ENCODE measurements at places on chromosomes 1 and 21. TPM values are rescaled to one million over a fixed set of nuclear protein-coding genes. Genes with fewer than 3 reads are reported as not detected.

GRCh38 chr1:6634371-6635052 lies 9.8 kb downstream of the THAP3 start:
- DNase-seq: peak; percentile 48

The NUAK2 gene
- 12.1 TPM for total RNA-seq

GRCh38 chr1:86466986-86467385 lies 1.7 kb upstream of the CLCA1 start:
- DNase-seq: no peak

DNA sequence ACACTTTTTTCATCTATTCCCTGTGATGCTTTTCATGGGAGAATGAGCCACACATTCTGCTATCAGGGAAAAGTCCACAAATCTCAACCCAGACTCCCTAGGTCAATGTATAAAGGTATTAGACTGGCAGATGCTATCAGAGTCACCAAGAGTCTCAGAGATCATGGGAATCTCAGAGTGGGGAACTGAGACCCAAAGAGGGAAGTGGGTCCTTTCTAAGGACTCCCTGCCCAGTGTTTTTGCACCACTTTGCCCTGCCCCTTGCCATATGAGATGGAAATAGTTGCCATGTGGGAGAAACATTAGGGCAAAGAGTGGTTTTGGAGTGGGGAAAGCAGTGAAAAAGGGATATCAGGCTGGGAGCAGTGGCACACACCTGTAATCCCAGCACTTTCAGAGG lies 19.1 kb upstream of the AZIN2 start:
- no peak for DNase-seq

The LIPI gene
- total RNA-seq: not detected

- DNase-seq: no peak
Measured at GRCh38 chr21:36990508-36991205, 15.8 kb upstream of the RIPPLY3 start.

DNA sequence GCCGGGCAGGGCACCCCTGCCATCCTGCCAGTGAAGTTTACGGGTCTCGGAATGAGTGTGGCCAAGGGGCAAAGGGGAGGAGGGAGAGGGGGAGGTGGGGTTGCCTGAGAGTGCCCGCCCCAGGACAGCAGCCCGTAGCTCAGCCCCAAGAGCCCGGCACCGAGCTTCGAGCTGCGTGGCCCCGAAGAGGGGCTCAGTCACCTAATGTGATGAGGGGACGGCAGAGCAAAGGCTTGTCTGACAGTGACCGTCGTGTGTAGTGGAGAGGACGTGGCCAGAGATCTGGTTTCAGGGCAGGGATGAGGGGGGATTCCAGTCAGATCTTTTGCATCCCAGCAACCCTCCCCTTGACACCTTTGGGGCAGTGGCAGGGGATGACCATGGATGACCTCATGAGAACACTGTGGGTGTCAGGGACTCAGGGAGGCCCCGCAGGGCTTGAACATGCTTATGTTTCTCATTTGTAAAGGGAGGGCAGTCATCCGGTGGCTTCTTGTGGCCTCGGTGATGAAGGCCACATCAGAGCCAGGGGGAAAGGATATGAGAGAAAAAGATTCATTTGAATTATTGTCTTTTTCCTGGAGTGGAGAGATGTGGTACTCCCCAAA lies 1.1 kb upstream of the TRPM2 start:
- no peak for DNase-seq

DNA sequence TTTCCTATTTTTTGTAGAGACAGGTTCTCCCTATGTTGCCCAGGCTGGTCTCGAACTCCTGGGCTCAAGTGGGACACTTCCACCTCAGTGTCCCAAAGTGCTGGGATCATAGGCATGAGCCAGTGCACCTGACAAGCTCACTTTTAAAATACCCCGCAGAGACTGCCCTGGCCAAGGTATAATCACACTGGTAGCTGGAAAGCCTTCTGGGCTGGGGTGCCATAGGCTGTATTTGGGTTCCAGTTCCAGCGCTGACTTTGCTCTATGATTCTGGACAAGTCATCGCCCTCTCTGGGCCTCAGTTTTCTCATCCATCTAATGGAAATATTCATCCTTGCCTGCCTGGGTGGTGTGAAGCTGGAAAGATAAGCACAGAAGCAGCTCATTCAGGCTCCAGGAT lies 10.4 kb downstream of the LDLRAD1 start:
- DNase-seq: no peak

The PAQR6 gene
- 0.43 TPM for total RNA-seq

DNA sequence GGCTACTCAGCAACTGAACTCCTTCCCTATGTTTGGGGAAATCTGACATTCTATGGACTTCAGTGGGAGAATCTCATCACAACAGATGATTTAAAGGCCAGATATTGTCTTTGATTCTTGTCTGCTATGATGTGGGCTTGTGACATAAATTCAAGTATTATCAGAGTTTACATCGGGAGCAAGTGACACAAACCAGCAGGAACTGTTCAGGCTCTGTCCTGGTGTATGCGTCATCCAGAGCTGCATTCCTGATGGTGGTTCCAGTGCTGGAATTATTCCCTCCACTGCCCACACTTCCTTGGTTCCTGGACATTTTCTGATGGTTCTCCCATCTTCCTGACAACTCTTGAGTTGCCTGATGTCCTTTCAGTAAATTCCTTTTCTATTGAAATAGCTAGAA lies 10.8 kb upstream of the LSM10 start:
- DNase-seq: peak; percentile 74

DNA sequence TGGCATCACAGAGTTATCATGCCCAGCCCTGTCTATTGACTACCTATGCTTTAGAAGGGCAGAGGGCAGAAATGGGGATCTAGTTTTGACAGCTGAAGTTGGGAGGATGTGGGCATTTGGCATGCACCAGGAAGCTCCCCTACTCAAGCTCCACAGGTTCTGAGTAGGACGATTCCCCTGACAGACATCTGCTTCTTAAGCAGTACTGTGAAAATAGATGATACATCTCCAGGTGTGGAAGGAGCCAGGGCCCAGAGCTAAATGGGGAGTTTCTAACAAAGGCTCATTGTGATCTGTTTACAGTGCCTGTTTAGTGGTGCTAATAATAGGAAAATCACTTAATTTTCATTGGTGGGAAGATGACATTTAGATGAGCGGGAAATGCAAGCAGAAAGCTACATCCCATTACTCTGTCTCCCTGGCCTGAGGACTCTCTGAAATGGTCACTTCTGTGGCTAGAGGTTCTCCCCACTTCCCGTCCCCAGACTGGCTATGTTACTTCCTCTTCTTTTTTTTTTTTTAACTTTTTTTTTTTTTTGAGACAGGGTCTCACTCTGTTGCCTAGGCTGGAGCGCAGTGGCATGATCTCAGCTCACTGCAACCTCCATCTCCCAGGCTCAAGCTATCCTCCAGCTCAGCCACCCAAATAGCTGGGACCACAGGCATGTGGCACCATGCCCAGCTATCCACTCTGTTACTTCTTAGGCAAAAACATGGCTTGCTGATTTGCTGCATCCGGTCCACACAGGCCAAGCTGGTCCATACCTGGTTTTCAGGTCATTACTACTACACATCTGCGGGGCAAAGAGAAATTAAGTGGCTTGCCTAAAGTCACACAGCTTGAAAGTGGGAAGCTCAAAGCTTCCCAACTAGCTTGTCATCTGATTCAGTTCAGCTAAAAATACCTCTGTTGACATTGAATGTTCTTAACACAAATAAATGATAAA lies 23.2 kb upstream of the CNIH3 start:
- DNase-seq: peak; percentile 88

The SPRR1A gene
- total RNA-seq: not detected

DNA sequence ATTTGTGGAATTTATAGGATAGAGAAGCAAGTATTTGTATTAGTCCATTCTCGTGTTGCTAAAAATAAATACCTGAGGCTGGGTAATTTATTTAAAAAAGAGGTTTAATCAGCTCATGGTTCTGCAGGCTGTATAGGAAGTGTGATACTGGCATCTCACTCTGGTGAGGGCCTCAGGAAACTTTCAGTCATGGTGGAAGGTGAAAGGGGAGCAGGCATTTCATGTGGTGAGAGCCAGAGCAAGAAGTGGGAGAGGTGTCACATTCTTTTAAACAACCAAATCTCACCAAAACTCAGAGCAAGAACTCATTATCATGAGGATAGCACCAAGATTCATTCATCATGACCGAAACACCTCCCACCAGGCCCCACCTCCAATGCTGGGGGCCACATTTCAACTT lies 18.1 kb downstream of the SDCCAG8 start:
- DNase-seq: no peak

The RGSL1 gene
- total RNA-seq: not detected

- DNase-seq: no peak
Measured at GRCh38 chr1:43973981-43974442, 748 bp upstream of the ATP6V0B start.

DNA sequence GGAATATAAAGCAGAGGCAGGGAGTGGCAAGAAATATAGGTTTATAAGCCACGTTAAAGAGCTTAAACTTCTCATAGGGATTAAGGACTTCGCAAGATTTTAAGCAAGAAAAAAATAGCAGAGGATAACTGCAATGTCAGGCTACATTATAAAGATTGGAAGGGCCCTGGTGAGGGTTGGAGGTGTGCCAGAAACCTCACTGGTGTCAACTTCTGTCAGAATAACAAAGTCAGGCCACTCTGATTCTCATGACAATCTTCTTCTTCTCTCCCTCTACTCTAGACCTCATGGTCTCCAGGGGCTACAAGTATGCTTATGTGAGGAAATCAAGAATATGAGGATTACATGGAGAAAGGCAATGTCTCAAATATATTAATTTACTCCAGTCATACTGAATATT lies 32.6 kb upstream of the FMO2 start:
- DNase-seq: no peak

DNA sequence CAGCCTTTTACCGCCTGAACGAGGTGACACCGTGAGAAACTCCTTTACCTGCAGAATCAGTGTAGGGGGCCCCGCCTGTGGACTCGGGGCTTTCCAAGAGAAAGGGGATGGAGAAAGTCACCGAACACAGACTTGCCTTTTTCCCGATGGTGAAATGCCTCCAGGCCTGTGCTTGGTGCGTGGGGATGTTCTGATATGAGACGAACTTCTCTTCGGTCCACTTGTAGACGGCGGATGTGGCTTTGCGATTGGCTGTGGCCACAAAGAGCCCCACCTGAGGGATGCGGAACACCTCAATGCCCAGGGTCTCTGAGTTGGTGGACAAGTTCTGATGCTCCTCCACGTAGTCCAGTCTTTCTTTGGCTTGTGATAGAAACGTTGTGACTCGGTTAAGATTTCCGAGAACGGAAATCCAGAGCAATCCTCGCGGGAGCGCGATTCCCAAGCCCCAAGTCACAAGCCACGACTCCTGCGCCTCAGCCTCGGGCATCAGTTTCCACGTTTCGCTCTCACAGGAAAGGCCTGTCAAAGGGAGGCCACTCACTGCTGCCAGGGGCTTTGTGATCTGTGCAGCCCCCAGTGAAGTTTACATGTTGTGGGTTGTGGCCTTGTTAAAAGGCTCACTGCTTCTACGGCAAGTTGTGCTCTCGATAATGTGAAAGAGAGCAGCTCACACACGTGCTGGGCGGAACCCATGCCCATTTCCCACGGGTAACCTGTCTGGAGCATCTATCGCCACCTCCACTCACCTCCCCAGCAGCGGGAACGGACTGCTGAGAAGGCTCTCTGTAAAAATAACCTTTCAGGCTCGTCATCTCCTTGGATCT lies 12.6 kb downstream of the KRTAP10-1 start:
- DNase-seq: no peak

DNA sequence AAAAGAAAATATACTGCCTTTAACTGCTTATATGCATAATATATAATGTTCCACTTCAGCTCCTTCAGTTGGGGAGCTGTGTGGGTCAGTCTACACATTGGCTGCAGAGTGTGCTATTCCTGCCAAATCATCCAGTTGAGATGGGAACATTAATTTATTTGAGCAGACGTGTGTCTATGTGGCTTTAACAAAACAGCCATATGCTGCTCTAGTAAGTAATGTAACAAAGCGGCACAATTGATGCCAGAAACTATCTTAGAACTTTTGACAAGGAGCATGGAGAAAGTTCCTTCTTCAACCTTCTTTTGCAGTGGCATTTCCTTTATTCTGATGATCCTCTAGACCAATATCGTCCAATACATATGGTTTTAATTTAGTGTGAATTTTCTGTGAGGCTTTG lies 285.9 kb upstream of the C1orf87 start:
- DNase-seq: no peak

The NUP210L gene
- not detected for total RNA-seq

GRCh38 chr1:55210990-55211801 lies 4.0 kb downstream of the USP24 start:
- peak; percentile 66 for DNase-seq

The CA6 gene
- total RNA-seq: not detected

DNA sequence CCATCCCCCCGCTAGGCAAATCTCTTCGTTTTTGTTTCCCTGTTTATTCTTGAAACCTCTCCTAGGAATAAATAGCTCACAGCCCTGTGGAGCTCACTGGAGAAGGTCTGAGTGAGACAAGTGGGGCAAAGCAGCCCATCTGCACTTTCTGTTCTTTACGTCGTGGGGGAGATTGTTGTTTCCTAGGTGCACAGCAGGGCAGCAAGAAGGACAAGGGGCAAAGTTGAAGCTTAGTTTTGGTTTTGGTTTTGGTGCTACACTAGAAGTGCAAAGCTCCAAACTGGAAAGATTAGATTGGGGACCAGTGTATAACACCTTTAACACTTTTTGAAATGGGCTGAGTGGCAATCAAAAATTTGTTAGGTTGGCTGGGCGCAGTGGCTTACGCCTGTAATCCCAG lies 76.6 kb downstream of the GPR88 start:
- no peak for DNase-seq

- peak; percentile 23 for DNase-seq
Measured at GRCh38 chr1:17922833-17923232, 167.7 kb downstream of the ACTL8 start.

DNA sequence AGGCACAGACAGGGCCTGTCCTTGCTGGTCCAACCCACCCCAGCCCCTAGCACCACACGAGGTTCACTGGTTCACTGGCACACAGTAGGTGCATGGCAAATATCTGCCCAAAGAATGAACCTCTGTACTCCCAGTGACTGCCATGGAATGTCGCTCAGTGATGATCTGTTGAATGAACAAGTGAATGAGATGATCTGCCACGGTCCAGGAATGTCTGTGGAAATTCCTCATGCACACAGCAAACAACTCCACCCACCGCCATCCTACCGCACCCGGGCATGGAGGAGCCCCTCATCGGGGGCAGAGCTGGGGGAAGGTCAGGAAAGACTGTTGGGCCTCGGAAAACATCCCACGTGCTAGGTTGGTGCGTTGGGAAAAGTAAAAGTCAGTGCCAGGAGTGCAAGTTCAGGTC lies 1.7 kb downstream of the HSPG2 start:
- DNase-seq: no peak

The THEM5 gene
- total RNA-seq: not detected

The EPHA2 gene
- 47.0 TPM for total RNA-seq

The ADAM30 gene
- under 0.01 TPM for total RNA-seq

The ARHGAP29 gene
- total RNA-seq: 50.3 TPM

Data from fibroblast of villous mesenchyme (primary cell).